Stimulated activated CD8-positive, alpha-beta memory T cell treated with anti-CD3 and anti-CD28 coated beads, Interleukin-15, amount 100 ng/mL, for 24 hours (primary cell): ENCODE measurements at places on chromosomes 7 and 10.

DNA sequence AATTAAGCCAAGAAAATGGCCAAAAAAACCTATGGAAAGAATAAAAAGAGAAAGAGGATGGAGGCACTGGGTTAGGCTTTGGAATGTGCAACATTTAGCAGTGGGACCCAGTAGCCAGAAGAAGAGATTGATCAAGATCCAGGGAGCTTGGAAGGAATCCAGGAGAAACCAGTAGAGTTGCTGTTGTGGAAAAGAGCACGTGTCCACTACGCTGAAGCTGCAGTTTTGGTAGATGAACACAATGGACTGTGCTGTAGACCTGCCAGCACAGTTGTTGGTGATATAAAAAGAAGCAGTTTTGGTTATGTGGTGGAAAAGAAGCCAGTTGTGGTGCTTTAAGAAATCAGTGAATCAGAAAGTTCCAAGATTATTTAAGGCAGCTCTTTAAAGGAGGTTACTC is 802.2 kb upstream of the POM121L12 start:
- DNase-seq: no peak

GRCh38 chr7:140229591-140230515 is 53.1 kb upstream of the KDM7A start:
- DNase-seq: peak; percentile 21

GRCh38 chr7:93142127-93142526 is 6.1 kb downstream of the SAMD9L start:
- DNase-seq: no peak

GRCh38 chr10:82394122-82394521 is 519.1 kb downstream of the NRG3 start:
- DNase-seq: no peak

GRCh38 chr7:93838966-93839365 is 51.6 kb downstream of the TFPI2 start:
- no peak for DNase-seq

DNA sequence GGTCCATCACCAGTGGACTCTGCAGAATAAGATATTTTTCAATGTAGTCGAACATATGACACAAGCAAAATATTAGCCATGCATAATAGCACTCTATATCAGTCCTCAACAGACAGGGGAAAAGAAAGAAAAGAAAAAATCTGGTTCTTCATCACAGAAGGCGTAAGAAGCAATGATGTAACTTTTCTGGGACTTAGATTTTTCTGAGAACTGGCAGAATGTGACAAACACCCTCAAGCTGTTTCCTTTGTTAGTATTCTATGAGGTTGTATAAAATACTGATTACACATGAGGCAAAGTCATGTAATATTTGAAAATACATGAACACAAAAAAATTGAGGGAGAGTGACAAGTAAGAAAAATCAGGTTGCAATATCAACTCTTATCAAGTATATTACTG is 84.9 kb downstream of the CNOT4 start:
- no peak for DNase-seq

DNA sequence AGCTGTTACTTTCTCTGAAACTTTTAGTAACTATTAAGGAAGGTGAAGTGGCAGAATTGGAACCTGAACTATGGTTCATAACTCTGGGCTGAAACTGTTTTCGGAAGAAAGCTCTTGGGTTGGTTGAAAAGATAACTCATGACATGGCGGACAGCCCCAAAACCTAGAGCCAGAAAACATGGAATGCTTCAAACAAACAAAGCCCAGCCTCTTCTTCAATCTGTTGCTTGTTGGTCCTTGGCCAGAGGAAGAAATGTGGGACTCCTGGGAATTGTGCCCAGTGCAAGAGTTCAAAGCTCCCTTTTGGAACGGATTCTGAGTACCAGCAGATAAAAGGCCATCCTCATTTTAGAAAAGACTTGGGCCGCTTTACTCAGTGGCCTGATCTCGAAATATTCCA is 52.9 kb upstream of the CACNB2 start:
- no peak for DNase-seq

GRCh38 chr7:70761711-70762328 is 370.1 kb upstream of the GALNT17 start:
- DNase-seq: no peak

- no peak for DNase-seq
Measured at GRCh38 chr10:28569506-28570159, 36.7 kb downstream of the WAC start.

GRCh38 chr10:103327906-103328305 is 23.0 kb downstream of the PCGF6 start:
- no peak for DNase-seq

GRCh38 chr10:81473755-81474154 is 401.2 kb upstream of the NRG3 start:
- no peak for DNase-seq

GRCh38 chr10:108956149-108956548 is 967.2 kb downstream of the XPNPEP1 start:
- DNase-seq: no peak

GRCh38 chr7:1754345-1754908 is 84.3 kb downstream of the ELFN1 start:
- no peak for DNase-seq

GRCh38 chr10:13769946-13770345 is 183.2 kb downstream of the PRPF18 start:
- no peak for DNase-seq

DNA sequence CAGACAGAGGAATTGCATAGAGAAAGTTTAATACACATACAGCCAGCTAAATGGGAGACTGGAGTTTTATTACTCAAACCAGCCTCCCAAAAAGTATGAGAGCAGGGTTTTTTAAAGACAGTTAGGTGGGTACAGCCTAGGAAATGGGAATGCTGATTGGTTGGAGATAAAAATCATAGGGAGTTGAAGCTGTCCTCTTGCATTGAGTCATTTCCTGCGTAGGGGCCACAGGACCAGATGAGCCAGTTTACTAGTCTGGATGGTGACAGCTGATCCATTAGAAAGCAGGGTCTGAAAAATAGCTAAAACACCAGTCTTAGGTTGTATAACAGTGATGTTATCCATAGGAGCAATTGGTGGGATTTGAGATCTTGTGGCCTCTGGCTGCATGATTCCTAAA is 76.1 kb upstream of the POM121L12 start:
- no peak for DNase-seq

- no peak for DNase-seq
Measured at GRCh38 chr10:81984428-81984827, 109.4 kb downstream of the NRG3 start.

DNA sequence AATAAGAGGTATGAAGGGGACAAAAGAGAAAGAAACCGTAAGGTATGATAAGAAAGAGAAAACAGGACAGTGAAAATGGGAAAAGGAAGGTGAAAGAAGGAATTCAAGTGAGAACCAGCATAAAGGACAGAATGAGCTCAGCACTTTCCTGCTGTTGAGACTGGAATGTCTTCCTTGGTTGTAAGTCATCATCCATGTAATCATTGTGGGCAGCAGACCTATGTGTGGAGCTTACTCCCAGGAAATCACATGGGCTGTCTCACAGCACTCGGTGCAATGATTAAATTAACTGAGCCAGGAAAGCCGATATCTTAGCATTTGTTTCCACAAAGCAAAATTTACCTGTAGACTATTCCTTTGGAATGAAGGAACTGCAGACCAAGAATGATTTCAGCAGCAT is 118.1 kb downstream of the PRKCQ start:
- DNase-seq: no peak

DNA sequence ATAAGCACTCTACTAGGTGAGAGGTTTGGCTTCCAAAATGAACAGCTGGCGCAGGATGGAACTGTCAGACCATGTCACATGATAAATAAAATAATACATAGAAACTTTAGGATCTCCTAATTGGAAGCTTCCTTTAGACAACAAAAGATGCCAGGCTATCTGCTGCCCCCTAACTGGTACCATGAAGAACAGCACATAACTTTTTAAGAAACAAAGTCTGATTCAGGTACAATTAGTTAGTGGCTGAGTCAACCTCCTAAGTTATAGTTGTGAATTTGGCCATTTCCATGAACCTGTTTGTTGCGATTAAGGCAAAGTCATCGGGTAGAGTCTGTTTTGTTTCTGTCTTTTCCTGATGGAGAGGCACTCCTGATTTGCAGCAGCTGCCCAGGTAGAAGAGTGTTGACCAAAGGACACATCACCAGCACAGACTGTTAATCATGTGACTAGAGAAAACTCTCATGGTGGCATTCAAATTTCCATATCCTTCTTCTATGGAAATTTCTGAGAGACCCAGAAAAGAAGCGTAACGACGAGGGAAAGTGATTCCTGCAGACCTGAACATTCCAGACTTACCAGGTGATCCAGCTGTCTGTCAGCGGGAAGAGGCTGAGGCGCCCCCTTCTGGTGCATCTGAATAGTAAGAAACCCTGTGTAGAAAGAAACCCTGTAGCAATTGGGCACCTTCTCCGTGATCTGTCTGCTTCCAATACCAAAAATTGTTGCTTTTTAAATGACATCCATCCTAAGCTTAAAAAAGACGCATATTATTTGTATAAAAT is 8.6 kb upstream of the INHBA start:
- DNase-seq: no peak

DNA sequence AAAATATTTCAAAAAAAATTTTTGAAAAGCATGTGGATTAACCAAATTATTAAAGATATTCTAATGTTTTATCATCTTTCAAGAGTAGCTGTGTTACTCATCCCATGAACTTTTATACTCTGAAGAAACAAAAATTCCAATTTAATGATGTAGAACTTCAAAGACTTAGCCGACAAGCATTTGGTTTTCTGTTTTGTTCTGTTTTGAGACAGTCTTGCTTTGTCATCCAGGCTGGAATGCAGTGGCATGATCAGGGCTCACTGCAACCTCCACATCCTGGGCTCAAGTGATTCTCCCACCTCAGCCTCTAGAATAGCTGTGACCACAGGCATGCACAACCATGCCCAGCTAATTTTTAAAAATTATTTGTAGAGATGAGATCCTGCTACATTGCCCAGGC is 17.8 kb upstream of the LCOR start:
- no peak for DNase-seq

DNA sequence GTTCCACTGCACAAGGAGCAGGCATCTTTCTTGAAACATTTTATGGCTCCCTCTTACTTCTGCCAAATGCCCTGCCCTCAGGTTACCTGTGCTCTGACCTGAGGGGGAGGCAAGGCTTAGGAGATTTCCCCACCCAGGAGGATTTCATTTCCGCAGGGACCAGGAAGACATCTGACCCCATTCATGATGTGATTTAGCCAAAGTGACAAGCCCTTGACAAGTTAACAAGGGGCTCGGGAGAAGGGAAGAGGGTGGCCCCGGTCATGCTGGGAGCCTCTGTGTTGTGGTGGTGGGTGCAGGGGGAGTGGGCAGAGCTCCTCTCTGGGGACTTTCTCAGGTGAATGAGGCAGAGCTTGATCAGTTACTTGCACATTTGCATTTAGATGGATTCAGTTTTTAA is 18.9 kb downstream of the GIMAP5 start:
- DNase-seq: no peak

- DNase-seq: no peak
Measured at GRCh38 chr10:25142116-25142864, 32.5 kb upstream of the GPR158 start.

DNA sequence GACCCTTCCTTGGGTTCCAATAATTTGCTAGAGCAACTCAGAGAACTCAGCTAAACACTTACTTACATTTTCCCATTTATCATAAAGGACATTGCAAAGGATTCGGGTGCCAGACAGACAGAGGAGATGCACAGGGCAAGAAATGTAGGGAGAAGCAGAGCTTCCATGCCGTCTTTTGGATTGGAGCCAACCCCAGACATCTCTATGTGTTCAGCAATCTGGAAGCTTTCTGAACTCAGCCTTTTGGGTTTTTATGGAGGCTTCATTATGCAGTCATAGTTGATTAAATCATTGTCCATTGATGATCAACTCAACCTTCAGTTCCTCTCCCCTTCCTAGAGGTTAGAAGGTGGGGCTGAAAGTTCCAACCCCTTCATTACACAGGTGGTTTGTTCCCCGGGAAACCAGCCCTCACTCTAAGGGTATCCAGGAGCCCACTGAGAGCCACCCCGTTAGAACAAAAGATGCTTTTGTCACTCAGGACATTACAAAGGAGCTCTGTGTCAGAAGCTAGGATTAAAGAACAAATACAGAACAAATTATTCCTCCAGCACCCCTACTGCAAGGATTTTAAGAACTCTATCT is 211.9 kb upstream of the VSTM2A start:
- no peak for DNase-seq

- DNase-seq: no peak
Measured at GRCh38 chr7:124881981-124882380, 47.6 kb downstream of the POT1 start.

GRCh38 chr10:30383356-30383755 is 34.3 kb upstream of the MTPAP start:
- no peak for DNase-seq

DNA sequence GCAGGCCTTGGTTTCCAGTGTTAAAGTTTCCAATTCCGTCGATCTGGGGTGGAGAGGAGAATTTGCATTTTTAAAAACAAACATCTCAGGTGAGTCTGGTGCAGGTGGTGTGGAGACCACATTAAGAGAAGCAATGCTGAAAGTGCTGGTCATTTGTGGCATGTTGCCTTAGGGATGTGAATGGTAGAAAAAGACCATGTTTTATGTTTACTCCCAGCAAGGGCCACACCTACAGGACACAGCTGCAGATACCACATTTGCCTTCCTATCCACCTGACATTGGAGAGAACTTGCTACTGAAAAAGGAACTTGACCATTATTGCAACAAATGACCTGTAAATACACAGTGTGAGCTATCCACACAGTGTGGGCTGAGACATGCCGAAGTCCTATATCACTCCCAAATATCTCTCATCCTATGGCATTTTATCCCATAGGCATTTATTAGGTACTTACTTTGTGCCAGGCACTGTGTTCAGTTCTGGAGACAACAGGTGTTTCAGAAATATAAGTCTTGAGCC is 183.1 kb downstream of the NRP1 start:
- no peak for DNase-seq

DNA sequence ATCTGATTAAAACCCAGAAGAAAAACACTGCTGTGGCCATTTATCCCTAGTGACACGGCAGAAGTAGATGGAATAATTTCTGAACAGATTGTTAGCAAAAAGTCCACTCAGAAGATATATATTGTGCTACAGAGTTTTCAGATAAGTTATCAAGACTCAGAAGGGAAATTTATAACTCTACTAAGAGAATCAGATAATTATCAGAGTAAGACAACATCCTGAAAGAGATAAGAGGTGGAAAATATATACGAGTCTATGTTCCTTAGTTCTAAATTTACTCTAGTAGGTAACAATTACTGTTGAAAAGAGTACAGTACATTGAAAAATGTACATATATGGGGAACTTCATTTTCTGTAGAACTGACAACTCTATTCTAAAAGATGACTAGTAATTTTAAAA is 176.7 kb downstream of the GNAI1 start:
- DNase-seq: no peak

GRCh38 chr7:32163141-32163806 is 93.1 kb upstream of the PDE1C start:
- DNase-seq: no peak

DNA sequence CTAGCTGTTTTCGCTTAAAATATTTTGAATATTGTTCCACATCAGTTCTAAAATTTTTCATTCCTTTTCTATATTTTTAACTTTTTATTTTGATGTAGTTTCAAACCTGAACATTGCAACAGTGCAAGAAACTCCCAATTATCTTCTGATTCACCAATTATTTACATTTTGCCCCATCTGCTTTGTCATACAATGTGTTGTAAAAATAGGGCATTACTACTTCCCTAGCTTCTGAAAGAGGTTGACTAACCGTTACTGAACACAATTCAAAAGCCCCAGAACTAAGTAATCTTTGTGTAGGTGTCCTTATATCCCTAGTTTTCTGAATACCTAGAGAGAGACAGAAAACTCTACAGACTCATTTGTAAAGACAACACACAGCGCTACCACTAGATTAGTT is 86.7 kb downstream of the AVL9 start:
- no peak for DNase-seq

GRCh38 chr7:39536951-39537350 is 29.3 kb upstream of the YAE1 start:
- no peak for DNase-seq
